ENCODE measurements at places on chromosomes 5 and 9. TPM values are rescaled to one million over a fixed set of nuclear protein-coding genes. Genes with fewer than 3 reads are reported as not detected.

- DNase-seq, result no peak
Measured at GRCh38 chr9:122402874-122403273, 32.0 kb downstream of the PTGS1 start.

- DNase-seq, result no peak
Measured at GRCh38 chr5:13218518-13218917, 726.0 kb downstream of the DNAH5 start.

GRCh38 chr5:158914008-158915000 is 185.4 kb downstream of the EBF1 start:
- DNase-seq, result no peak

DNA sequence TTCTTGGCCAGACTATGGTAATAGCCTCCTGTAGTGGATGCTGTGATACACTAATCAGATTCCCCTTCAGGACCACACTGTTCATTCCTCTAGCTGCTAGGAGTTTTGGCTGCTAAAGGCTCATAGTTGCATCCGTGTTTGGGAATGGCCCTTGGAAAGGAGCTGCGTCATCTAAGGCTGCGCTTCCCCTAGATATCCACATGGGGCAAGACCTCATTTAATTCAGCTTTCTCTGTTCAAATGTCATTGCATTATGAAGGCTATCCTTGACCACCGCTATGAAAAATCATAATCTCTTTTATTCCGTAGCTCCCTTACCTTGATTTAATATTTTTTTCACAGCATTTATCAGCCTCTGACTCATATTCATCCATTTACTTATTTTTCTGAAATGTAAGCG is 258.3 kb upstream of the NR4A3 start:
- DNase-seq, result no peak

DNA sequence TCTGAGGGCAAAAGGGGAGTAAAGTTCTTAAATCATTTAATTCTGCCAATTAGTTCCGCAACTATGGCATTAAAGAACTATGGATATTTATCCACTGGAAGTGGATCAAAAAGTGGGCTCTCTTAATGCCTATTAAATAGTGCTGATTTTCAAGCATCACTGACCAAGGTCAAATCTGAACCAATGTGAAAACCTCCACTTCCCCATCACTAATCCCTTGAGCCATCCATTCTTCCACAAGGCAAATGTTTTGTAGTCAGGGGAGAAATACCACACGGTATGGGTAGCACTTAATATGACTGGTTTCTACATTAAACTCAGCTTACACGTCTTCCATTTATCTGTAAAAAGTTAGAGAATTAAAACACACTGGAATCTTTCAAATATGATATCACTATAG is 57.6 kb downstream of the MLLT3 start:
- no peak for DNase-seq

DNA sequence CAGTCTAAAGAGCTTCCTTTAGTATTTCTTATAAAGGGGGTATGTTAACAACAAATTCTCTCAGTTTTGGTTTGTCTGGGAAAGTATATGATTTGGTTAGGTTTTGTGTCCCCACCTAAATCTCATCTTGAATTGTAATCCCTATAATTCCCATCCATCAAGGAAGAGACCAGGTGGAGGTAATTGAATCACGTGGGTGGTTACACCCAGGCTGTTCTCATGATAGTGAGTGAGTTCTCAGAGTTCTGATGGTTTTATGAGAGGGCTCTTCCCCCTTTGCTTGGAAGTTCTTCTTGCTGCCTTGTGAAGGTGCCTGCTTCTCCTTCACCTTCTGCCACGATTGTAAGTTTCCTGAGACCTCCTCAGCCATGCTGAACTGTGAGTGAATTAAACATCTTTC is 109.1 kb downstream of the MACIR start:
- DNase-seq, result no peak

GRCh38 chr5:65938256-65938655 is 11.9 kb downstream of the ERBIN start:
- DNase-seq, result no peak

DNA sequence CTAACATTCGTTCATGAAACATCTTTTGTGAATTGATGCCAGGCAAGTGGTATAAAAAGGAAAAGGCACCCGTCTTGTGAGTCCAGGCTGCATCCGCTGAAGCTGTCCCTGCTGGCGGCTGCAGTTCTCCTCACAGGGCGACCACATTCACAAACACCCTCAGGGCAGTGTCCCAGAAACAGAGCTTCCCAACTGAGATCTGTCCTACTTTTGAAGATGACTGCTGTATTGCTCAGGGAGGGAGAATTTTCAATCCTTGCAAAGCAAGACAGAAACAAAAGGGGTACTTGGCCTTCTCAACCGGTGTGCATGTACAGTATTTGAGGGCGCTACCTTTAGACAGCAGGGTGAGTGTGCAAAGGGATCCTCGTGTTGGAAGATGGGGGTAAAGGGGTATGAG is 316.1 kb downstream of the GADD45G start:
- no peak for DNase-seq

GRCh38 chr5:140835622-140836510 is 1.8 kb downstream of the PCDHA7 start:
- peak; percentile 92 for DNase-seq

The UNC5A gene
- 0.15 TPM for total RNA-seq

Measured in chondrocyte (in vitro differentiated cells).